Ecto neural progenitor cell (in vitro differentiated cells): ENCODE measurements at places on chromosomes 4 and X.

GRCh38 chr4:114272226-114272625 lies 292.8 kb upstream of the ARSJ start:
- DNase-seq = no peak

GRCh38 chr4:147578051-147578476 lies 39.1 kb upstream of the TMEM184C start:
- no peak for DNase-seq

GRCh38 chr4:17544831-17545234 lies 29.9 kb downstream of the CLRN2 start:
- DNase-seq = no peak

- DNase-seq = no peak
Measured at GRCh38 chrX:45807572-45808425, 607.1 kb upstream of the DIPK2B start.

- no peak for DNase-seq
Measured at GRCh38 chrX:13966793-13967125, 62.9 kb downstream of the GEMIN8 start.

DNA sequence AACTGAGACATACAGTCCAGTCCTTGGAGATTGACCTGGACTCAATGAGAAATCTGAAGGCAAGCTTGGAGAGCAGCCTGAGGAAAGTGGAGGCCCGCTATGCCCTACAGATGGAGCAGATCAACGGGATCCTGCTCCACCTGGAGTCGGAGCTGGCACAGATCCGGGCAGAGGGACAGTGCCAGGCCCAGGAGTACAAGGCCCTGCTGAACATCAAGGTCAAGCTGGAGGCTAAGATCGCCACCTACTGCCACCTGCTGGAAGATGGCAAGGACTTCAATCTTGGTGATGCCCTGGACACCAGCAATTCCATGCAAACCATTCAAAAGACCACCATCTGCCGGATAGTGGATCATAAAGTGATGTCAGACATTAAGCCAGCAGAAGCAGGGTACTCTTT lies 20.4 kb upstream of the FRMPD3 start:
- no peak for DNase-seq

DNA sequence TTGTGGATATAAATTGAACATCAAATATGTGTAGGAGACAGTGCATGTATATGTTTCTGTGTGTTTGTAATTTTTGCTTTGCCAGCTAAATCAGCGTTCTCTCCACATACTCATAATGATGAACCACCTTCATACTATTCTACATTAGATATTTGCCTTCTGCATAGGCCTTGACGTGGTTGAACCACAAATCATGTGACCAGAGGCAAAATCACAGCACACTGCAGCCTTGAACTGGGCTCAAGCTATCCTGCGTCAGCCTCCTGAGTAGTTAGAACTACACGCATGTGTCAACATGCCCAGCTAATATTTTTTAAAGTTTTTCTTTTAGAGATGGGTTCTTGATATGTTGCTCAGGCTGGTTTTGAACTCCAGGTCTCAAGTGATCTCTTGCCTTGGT lies 9.5 kb downstream of the UBQLN2 start:
- no peak for DNase-seq

DNA sequence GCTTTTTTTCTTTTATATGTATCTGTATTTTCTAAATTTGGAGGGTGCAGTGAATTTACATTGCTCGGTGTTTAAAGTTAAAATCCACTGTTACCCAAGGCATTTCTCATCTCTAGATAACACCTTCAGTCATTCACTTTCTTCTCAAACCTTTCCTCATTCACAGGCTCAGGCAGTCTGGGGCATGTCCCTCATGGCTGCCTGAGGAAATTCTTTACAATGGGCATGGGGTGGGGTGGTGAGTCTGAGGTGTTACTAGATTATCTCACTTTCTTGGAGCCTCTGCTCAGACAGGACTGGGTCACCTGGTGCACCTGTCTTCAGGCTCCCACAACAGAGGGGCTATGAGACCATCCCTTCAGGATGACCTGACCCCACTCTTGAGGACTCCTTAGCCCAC lies 17.4 kb downstream of the CCDC149 start:
- no peak for DNase-seq

DNA sequence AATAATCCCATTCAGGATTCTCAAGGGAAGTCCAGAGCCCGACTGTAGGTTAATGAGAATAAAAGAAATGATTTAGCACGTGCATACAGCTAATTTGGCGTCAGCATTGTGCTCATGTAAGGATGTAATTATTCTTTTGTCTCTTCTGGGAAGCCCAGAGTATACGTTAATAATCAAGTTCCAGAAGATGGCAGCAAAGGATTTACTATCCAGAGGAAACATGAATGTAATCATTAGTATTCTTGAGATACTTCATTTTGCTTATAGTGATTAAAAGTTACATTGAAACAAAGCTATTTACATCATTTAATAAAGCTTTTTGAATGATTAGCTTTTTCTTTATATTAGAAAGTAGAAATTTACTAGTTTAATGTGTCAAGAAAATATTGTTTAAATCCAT lies 27.1 kb upstream of the MAP9 start:
- no peak for DNase-seq

DNA sequence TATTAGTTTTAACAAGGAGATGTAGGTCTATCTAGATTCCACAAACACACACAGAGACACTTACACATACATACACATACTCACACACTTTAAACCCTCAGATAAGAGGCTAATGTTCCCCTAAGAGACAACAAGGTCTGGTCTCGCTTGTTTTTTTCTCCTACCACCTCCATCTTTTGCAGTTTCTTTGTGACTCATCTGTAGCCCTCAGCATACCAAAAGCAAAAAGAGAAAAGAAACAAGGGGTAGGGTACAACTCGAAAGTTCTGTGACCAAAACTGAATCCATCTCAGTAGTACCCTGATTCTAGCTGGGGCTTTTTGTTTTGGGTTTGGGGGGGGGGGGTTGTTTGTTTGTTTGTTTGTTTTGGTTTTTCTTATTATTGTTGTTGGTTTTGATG lies 12.2 kb upstream of the EXOSC9 start:
- no peak for DNase-seq
